GM12891 (cell line): ENCODE measurements at places on chromosomes 2 and 18.

DNA sequence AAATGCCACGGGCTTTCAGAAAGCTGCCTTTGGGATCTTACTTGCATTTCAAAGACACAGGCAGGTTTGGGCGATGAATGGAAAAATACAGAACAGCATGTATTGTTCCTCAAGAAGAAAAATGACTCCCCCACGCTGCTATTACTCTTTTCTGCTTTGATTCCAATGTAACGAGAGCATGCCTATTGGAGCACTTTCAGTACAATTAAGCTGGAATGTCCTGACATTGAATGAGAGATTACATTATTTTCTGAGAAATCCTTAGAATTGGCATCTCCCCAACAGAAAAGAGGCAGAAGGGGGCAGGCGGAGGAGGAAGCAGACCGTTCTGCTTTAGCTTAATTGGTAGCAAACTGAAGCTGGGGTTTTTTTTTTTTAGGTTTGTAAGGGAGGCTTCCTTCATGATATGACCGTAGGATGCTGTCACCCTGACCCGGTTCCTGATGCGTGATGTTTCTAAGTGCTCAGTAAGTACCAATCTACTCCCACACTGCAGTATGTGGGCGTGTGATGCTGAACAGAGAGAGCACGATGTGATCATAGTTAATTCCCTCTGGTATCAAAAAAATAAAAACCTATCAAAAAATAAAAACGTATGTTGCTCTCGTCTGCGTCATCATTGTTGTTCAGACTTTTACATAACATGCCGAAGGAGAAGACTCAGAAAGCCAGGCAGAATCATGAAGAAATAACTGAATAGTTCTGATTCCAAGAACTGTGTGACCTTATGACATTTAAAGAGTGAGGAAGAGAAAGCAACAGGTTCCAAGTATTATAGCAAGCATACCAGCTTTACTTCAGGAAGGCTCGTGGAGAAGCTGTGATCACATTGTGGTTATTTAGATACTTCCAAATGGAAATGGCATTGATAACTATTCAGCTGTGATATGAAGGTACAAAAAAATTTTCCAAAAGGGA, 40.5 kb downstream of the LONRF2 start:
- DNase-seq: no peak

DNA sequence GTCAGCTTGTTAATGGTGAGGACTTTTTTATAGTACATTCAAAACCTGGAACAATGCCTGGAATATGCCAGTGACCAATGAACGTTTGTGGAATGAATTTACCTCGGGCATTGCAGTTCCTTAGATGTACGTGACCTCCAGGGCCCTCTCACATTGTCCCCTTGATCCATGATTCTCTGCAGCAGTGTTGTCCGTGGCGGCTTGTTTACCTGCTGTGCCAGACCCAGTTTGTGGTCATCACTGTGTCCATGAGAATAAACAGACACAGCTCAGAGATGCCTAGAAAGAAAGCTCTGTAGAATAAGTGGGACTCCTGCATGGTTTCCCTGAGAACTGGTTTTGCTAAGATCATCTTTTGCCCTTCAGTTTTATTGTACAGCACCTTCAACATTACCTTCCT, 1132.2 kb downstream of the DPP10 start:
- DNase-seq: no peak

DNA sequence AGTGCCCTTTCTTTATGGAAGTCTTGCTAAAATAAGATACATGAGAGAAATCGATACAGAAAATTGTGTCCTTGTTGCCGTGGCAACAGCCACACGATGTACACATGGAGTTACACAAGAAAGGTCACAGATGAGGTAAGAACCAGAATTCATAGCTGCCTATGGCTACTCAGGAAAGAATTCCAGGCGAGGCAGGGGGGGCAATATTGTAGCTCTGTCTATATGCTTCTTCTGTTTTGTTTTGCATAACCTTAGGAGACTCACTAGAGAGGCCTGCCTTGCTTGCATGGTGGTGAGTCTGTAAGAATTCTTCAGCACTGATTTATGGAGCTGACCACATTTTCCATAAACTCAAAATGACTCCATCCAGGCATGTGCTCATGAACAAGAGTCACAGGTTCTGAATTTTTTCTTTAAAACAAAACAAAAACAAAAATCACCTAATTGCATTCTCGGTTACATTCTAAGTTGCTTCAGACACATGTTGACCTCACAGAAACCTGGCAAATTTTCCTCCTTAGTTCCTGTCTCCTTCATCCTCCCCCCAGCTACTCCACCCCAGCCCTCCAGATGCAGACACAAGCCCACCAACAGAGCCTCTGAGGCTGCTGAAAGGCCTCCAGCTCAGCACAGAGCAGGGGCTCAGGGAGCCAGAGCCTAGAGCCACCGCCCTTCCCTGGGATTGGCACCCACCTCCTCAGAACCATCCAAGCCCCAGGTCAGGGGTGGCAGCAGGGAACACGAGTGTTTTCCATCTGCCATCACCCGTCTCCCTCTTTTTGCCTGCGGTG, 183.5 kb downstream of the ANTXR1 start:
- no peak for DNase-seq

DNA sequence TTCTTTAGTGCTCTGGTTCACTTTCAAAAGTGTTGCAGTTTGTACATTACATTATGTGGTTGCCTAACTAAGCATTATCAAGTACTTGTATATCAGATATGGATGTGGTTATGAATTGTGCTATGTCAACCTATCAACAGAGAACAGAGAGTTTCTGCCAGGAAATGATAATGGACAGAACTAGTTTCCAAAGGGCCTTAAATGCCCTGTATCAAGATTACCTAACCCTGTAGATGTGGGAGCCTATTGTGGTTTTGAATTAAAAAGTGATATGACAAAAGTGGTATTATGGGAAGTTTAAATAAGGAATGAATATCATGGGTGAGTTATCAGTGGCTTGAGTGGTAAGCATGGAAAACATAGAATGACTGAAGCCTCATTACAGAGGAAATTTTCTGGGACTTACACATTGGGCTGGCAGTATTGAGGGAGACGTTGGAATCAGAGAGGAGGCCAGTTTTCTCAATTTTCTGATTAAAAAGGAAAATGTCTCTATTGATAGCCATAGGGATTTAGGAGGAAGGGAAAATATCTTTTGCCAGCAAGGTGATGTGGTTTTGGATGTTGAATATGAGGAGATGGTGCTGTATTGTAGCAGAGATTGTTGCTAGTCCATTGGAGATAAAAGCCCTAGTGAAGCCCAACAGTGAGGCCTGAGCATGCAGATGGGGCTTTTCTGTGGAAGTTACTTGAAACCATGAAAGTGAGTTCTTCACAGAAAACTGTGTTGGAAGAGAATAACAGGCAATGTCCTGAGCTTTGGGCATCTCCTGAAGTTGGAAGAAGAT, 140.7 kb downstream of the TTC27 start:
- DNase-seq: no peak

DNA sequence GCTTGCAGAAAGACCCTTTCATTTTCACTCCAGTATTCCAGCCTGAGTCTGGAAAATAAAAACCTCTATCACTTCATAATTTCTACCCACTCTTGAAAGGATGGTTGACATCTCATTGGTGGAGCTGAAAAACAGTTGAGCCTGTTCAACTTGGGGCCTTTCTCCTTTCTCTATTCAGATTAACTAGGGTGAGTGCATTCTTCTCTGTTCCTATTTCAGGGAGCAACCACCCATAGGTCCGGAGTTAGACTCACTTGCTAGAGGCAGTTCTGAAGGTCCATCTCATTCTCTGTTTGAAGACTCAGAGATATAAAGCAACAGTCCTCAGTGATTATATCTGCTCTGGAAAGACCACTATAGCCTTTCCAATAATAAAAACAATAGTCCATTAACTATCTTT, 167.9 kb upstream of the SPOPL start:
- DNase-seq: no peak

- DNase-seq: no peak
These were observed 359.0 kb upstream of the UBE2E3 start for GRCh38 chr2:180621366-180621765.

DNA sequence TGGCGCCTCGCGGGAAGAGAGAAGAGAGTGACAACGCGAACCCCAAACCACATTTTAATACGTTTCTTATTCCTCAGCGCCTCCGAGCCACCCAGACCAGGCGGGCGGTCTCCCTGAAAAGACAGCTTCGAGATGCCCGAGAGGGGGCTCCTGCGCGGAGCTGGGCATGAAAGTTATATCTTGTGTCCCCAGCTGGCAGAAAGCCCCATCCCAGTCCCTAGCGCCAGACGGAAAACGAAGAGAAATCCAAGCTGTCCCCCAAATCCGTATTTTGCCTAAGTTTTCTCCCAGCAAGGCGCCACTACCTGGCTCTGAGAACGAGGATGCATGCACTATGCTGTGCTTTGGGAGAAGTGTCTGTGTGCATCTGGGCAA, 797 bp downstream of the NXPH2 start:
- no peak for DNase-seq

GRCh38 chr2:74464406-74464805, 776 bp downstream of the MOGS start:
- no peak for DNase-seq

- DNase-seq: no peak
These were observed 4.0 kb downstream of the PTGR3 start for GRCh38 chr18:75204732-75205513.

GRCh38 chr2:196980473-196980872, 54.0 kb upstream of the PGAP1 start:
- DNase-seq: no peak

DNA sequence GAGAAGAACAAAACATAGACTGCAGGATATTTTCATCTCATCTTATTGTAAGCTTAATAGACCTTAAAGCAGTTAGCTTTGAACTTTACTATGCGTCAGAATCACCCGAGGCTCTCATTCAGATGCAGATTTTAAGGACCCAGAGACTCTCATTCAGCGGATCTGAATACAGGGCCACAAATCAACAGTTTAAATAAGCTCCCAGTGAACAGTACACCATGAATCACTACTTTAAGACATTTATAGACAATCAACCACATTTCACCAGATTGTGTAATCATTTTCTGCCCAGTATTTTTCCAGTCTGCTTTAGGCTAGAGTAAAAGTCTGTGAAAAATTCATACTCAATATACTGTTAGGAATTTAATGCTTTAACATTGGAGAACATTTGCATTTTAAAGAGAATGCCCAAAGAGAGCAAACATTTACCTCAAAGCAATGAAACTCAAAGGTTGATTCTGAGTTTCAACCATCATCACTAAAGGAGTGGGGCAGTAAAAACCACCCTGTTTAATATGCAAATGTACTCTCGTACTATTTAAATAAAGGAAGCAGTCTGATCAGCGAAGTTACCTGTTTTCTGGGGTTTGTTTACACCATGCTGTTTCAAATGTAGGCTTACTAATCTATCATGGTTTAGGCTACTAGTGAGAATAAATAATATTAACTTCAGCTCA, 11.0 kb upstream of the ALPK2 start:
- no peak for DNase-seq

DNA sequence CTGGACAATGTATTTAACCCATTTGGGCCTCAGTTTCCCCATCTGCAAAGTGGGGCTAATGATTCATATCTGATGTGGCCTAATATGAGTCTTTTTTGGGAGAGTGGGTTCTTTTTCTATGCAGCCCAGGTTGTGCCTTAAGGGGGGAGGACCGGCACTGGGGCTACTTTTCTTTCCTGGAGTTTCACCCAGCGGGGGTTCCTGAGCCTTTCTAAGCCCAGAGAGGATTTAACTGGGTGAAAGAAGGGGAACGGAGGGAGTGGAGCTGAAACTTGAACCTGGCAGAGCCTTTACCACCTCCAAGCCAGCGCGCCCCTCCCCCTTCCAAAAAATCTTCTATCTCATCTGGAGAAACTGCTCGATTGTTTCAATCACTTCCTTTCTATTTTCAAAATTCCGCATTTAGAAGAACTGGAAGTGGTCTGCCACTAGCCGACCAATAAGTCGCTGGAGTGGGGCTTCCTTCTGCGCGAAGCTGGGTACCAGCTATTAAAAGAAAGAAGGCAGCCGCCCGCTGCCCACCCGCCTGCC, 205.0 kb upstream of the SMAD2 start:
- no peak for DNase-seq

- DNase-seq: no peak
These were observed 291.6 kb downstream of the PLCL1 start for GRCh38 chr2:198096002-198096401.

- no peak for DNase-seq
These were observed 53.4 kb downstream of the TPGS2 start for GRCh38 chr18:36775396-36775795.

DNA sequence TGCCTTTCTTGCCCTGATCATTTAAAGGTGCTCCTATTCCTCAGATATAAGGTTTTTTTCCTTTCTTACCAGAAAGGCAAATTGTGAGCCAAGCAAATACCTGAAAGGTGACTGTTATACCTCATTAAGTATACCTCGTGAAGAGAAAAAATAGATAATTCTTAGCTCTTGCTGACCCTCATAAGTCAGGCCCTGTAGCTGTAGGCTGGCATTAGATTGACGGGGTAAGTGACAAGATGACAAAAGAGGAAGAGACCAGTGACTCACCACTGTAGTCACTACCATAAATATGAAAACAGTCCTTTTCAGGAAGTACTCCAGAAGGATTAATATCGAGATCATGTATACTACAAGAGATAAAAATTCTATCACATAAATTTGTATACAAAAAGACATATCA, 104.6 kb downstream of the PTPN4 start:
- DNase-seq: no peak

DNA sequence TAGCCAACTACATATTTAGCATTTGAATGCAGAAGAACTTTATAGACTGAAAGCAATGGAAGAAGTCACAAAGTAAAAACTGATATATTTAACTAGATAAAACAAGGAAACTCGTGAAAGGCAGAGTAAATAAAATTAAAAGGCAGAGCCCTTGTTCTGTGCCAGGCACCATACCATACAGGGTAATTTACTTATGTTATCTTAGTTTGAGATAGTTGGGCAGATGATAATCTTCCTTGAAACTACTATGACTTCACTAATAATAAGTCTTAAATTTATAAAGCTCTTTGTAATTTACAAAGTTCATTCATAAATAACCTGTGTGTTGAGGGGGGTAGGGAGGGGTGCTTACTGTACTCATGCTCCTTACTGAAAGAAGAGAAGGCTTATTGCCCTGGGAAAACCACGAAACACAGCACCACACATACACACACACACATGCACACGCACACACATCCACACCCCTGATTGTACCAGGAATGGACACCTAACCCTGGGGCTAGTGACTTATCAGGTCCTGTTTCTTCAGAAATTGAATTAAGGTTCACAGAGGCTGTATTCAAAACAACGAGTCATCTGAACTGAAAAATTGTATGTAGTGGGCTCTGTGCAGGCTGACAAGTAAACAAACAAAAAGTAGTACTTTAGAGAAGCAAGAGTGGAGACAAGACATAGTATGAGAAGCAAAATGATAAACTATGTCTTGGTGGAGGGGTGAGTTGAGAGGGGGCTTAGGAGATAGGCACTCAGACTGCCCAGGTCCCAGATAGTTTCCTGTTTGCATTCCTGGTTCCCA, 38.1 kb downstream of the AGFG1 start:
- DNase-seq: no peak

- DNase-seq: no peak
These were observed 25.9 kb downstream of the KCMF1 start for GRCh38 chr2:84996909-84997308.

DNA sequence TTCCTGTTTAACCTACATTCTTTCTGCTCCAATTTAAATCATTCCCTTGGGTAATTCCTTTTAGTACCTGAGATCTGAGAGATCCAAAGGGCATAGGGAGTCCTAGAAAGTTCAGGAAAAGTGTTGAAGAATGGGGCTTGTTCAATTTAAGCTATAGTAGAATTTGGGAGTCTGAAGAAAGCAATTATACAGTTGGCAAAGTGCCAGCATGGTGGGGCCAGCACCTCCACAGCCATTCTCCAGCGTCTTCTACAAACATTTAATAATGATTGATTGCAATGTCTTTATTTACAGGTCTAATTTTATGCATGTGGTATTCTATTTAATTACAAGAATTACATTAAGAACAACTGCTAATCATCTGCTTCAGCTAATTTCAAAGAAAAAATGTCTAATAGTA, 957.7 kb upstream of the GYPC start:
- no peak for DNase-seq
